ENCODE measurements at places on chromosomes 1 and 21.

DNA sequence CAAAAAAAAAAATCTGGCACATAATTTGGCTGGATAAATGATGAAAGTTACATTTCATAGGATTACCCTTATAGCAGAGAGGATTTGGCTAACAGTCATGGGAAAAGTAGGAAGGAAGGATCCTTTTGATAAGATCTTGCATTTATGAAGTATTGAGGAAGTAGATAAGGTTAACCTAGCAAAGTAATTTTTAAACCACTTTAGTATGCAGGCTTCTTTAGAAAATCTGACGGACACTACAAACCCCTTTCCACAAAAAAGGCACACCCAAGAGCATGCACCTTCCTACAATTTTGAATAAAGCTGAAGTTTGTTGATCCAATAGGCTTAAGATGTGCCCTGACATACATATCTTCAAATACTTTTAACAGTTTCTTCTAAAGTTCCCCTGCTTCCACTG, 275.2 kb downstream of the GRIK1 start:
- DNase-seq, result no peak

DNA sequence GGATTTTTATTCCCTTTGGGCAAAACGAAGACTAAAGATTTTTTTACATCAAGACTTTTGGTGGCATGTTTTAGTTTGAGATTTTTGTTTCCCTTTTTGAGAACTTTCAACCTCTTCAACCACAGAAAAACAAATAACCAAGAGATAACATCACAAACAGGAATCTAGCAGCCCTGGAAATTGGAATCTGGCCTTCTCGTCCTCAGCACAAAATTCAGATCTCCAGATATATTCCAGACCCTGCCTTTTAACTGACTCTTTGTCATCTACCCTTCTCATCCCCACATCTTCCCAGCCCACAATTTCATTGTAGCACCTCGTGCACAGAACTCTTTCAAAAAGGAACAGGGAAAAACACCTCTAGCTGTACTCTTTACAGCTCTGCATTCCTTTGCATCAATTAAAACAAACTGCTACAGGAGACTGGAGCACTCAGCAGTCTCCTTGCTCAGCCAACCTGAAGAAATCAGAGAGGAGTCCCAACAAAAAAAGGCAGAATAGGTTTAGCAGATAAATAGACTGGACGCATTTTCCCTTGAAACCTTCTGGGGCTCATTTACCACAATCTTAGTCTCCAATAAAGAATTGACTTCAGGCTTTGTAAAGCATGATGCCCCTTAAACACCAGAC, 251.0 kb downstream of the TTLL7 start:
- DNase-seq, result no peak

GRCh38 chr1:19824541-19824940, 9.5 kb upstream of the RNF186 start:
- DNase-seq, result no peak

DNA sequence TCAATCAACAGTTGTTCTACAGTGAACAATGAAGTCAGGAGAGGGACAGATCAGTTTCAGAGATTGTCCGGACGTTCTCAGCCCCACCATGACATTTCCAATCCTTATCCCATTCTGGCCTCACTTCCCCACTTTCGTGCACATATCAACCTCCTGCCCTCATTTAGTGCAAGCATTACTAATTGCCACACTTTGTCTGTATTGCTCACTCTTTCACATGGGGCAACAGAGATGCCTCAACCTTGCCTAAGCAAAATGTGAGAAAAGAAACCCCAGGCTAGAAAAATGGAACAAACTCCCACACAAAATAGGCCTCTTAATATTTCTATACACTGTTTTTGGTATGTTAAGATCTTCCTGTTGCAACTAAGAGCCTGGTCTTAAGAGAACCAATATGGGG, 8.9 kb upstream of the RGS1 start:
- DNase-seq, result no peak

DNA sequence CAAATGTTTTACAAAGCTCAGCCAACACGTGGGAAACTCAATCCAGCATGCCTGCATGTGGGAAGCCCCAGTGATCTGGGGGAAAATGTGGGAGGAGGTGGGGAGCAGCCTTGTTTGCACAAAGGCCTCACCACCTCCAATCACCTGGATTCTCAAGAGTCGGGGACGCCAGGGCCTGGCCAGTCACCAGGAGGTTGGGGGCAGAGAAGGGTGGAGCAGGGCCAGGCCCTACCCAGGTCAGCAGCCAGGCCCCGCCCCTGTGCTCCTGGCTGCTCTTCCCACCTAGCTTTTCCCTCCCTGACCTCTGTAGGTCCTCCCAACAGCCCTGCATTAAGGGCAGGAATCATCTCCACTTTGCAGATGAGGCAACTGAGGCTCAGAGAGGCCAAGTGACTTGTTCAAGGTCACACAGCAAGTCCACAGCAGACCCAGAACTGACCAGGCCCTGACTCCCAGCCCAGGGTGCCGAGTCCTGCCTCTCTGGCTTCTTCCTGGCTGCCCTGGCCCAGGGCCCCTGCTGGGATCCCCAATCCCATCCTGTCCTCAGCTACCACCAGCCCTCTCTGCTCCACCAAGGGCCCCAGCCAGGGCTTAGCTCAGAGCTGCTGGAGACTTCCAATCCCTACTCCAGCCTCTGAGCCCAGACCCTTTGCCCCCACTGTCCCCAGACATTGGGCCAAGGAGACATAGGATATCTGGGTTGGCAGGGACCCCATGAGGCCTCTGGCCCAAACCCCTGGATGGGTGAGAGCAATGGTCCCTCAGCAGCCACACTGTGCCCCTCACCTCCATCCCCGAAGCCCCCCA, 508.6 kb downstream of the PTPRU start:
- DNase-seq, result no peak

DNA sequence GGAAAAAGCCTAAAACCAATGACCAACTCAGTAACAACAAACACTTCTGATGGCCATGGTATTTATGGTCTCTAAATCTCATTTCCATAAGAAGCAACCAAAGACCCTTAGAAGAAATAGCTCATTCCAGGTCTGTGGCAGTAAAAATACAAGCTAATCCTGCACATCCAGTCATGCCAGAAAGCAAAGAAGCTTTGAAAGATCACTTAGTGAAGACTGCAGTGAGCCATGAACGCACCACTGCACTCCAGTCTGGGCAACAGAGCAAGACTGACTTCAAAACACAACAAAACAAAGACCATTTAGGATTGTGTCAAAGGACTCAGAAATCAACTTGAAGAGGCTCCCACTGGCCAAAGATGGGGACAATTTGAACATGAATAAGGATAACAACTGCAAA, 18.4 kb upstream of the ELK4 start:
- DNase-seq, result no peak

DNA sequence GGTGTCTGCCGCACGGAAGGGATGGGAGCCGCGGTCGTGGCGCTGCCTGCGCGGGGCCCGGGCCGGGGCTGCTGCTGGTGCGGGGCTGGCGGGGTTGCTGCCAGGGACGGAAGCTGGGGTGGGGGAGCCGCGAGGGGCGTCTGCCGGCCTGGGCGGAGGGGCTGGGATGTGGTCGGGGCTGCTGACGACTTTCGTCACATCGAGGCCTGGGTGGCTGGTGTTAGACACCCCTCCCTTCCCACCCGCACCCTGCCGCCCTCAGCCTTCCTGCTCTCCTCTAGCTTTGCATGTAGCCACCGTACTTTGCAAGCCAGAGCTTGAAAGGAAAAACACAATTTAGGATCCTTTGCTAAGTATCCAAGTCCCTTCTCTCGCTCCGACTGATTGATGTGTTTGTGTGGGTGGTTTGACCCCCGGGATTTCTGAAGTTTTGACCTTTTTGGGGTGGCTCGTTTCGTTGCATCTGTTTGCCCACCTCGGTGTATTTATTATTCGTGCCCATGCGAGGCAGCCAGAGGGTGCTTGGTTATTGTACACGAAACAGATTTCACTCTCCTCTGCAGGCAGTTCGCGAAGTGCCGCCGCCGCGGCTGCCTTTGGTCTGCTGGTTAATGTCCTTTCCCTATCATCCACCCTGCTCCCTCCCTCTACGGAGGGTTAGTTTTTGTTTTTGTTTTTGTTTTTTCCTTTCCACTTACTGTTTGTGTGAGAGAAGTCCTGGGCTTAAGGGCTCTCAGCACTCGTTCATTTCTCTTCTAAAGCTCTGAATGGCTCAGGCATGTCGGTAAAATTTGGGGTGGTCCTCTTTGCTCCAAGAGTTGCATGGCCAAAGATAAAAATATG, 868 bp downstream of the C1orf21 start:
- no peak for DNase-seq

DNA sequence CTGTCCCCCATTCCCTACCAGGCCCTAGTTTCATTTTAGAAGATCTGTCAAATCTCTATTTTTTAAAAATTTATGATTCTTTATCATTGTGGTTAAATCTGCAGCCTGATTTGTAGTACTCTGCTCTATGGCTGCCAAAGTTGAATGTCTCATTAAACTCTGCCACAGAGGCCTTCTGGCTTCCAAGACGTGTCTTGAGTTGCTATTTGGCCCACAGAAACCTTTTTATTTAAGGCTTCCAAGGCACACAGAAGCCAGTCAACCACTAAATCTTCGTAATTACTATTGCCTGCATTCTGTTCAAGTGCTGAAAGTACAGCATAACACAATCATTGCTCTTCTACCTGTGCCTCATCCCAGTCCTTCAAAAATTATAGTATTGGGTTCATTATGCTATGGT, 971.0 kb downstream of the NCAM2 start:
- no peak for DNase-seq

DNA sequence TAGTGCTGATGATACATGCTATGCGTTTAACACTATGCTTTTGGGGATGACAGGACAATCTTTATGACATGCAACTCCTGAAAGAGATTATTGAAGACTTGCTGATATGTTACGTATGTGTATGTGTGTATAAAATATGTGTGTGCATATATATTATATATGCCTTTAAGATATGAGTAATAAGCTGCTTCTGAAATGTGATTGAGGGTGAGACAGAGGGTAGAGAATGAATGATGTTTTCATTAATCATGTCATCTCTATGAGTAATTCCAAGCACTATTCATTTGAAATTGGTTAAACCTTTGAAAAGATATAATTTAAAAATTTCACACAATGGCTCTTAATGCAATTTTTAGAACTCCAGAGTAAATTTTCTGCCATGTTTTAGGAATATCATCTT, 5.8 kb downstream of the BCL9 start:
- no peak for DNase-seq

GRCh38 chr1:29437946-29438345, 201.6 kb downstream of the PTPRU start:
- DNase-seq, result no peak

DNA sequence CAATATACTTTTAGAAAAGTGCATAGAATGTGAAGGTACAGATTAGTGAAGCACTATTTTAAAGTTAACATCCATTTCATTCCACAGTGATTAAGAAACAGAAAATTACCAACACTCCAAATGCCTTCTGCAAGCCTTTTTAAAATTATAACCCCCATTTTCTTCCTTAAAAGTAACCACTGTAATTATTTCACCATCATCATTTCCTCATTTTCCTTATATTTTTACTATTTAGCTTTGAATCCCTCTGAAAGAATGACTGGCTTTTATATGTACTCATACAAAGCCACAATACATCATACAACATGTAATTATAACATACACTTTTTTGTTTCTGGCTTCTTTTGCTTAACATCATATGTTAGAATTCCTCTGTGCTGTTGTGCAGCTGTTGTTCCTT, 6.5 kb upstream of the NEGR1 start:
- no peak for DNase-seq

DNA sequence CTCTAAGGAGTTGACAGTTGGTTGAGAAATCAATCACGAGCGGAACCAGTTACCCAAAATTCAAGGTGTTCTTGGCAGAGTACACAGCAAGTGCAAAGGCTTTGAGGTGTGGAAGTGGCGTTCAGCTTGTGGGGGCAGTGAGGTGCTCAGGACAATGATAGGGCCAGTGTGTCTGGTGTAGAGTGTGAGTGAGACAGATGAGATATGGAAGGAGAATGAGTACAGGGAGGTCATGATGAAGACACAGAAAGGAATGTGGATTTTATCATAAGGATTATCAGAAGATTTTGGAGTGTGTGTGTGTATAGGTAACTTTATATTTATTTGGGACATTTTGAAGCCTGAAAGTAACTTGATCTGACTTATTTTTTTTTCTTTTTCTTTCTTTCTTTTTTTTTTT, 40.9 kb downstream of the IFI44 start:
- DNase-seq, result no peak

GRCh38 chr1:152959801-152960451, 10.5 kb upstream of the SPRR4 start:
- no peak for DNase-seq

DNA sequence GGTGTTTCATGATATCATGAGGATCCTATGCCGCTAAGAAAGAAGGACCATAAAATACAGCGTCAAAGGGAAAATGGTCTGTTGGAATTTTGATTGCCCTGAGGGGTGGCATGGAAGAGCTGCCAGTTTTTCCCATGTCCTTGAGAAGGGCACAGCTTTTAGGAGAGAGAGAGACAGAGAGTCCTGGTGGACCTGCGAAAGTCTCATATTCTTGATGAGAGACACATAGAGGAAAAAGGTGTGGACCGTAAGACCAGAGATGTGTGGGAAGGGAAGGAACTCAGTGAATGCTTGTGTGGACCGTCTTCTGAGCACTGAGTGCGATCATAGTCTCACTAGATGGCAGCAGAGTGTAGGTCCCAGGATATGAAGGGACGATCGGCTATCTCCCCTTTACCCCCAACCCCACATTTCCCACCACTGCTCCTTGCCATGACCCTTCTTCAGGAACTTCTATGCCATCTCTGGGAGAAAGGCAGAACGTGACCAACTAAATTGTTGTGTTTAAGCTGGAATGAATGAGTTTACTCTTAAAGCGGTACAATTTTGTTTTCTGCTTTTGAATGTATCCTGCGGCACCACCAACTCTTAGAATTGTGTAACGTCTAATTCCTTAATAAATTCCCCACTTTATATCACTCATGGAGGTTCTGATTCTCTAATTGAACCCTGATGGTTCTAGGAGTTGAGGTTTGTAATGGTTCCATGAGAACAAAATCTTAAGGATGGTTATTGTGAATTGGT, 117.7 kb downstream of the CTH start:
- DNase-seq, result no peak

- no peak for DNase-seq
These were observed 10.6 kb downstream of the GFI1 start for GRCh38 chr1:92476071-92476631.

GRCh38 chr21:29245104-29245643, 53.5 kb upstream of the BACH1 start:
- DNase-seq, result no peak

- no peak for DNase-seq
These were observed 15.5 kb upstream of the PPP1R15B start for GRCh38 chr1:204426971-204427701.
